Activated CD4-positive, alpha-beta T cell treated with anti-CD3 and anti-CD28 coated beads, Interleukin-2, amount 10 ng/mL, durations not matched to agents 24 days and 14 days (primary cell): ENCODE measurements at places on chromosomes 5 and 9. TPM values are rescaled to one million over a fixed set of nuclear protein-coding genes. Genes with fewer than 3 reads are reported as not detected.
A peak's percentile ranks its signal among the peaks of the same experiment; 100 is the strongest.

DNA sequence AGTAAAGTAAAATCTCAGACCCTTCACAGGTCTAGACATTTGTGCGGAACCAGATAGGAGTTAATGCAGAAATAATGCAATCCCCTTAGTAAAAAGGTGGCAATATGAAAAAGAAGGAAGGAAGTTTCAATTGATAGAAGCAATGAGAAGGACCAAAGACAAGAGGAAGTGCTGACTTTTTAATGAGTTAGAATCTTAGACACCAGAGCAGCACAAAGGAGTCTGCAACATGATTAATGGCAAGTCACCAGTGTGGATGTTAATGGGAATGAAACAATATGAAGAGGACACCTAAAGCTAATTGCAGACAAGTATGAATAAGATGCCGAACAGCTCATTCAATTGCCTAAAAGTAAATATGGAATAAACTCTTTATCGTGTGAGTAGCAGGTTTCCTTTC, 50.9 kb downstream of the MEGF9 start:
- DNase-seq: no peak

GRCh38 chr5:138354926-138355378, 2.5 kb downstream of the KDM3B start:
- DNase-seq: peak; percentile 83

DNA sequence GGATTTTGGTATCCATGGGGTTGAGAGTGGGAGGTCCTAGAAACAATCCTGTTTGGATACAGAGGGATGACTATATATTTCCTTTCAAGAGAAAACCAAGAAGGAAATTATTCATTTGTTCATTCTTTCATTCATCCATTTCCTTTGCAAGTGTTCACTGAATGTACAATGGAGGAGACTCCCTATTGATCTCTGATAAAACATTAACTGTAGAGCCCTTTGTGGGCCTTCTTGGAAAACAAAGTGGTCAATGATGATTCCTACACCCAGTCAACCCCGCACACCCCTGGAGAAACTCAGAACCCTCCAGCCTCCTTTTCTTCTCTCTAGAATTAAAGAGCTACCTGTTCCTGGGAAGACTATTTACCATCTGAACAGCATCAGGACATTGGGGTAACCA, 247.3 kb downstream of the AUH start:
- DNase-seq: no peak

DNA sequence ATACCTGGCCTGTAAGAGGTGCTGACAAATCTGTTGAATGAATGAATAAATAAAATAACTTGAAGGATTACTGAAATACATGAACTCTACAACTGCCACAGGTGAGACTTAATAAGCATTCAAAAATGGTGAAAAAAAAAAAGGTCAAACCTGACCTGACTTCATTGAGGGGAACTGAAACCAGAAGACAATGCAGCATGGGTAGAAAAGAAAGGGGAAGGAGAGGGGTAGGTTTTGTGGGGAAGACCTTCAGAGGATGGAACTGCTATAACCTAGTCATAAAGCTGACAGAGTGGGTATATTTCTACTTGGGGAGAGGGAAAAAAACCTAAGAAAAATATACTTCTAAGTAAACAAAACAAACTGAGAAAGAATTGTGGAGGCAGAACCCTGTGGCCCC, 56.6 kb downstream of the RASEF start:
- no peak for DNase-seq

Gene SHLD3
- 4.7 and 5.1 TPM in 2 replicates for total RNA-seq

- DNase-seq: no peak
Observed at GRCh38 chr9:105291422-105291859, 47.0 kb downstream of the SLC44A1 start.

DNA sequence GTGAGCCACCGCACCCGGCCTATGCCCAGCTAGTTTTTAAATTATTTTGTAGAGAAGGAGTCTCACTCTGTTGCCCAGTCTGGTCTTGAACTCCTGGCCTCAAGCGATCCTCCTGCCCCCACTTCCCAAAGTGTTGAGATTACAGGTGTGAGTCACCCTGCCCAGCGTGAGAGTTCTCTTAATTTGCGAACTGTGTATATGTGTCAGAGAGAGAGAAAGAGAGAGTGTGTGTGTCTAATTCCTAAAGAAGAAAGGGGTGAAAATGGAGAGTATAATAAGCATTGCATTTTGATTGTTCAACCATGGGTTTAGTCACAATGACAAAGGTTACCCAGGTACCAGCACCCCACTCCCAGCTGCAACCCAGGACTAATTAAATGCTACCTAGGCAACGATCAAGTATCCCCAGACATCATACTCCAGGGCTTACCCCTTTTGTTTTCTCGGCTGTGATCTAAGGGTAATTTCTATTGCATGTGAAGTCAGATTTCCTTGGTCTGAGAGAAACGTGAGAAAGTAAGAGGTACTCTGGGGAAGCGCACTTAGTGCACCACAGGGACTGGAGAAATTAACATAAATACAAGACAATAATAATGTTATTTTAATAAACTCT, 16.6 kb downstream of the MAP1B start:
- DNase-seq: no peak

Gene EIF4E1B
- not detected in 2 replicates for total RNA-seq

Gene CCNO
- 0.26 TPM in 1 of 2 replicates, not detected in the other for total RNA-seq

GRCh38 chr5:73129143-73129542, 8.8 kb downstream of the TMEM171 start:
- DNase-seq: no peak

- DNase-seq: no peak
Observed at GRCh38 chr5:2482778-2483177, 268.7 kb downstream of the IRX2 start.

DNA sequence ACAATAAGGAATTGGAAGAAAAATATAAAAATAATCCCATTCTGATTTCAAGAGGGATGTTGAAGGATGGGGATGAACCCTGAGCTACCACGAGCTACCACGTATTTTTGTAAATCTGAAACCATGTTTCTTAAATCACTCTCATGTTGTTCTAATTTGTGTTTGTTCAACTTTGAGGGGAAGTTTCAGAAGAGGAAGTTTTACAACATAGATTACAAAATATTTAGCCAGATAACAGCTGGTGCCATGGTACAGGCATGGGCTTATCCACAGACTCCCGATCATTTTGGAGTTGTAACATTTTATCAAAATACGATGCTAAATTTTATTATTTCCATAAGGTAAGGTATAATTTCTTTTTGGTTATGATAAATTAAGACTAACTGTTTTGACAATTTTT, 15.2 kb downstream of the CCDC125 start:
- no peak for DNase-seq

GRCh38 chr5:16616536-16617273, at the start of gene RETREG1:
RETREG1 (minus strand) TSS chr5:16616997; CDS start chr5:16616971, 26 bp downstream.
- peak; percentile 95 for DNase-seq

DNA sequence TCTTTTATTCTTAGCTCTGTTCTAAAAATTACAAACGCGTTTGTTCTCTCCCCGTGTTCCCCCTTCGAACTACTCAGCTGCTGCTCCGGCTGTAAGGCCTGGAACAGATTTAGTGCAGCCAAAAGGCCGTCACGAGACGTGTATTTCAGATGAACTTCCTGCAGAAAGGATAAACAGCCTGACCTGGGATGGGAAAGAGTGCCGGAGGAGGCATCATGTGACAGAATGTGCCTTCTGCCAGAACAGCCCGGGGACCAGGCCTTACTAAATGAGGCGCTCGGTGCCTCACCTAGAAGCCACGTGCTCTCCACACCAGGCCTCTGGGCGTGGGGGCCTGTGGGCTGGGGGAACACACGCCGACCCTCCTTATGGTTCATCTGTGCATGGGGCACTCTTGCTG, 94.7 kb downstream of the PPARGC1B start:
- DNase-seq: no peak

DNA sequence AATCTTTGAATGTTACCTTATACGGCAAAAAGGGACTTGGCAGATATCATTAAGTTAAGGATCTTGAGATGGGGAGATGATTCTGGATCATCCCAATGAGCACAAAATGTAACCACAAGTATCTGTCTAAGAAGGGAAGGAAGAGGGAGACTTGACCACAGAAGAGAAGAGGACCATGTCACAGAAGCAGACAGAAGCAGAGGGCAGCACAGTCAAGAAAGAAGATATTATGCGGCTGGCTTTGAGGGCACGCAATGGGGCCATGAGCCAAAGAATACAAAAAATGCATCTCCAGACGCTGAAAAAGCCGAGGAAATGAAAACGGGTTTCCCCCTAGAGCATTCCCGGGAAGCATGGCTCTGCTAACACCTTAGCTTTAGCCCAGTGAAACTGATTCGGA, 225.3 kb downstream of the NR2F1-AS1 start:
- DNase-seq: no peak

- DNase-seq: no peak
Observed at GRCh38 chr5:22258139-22258538, 595.0 kb downstream of the CDH12 start.
